Right hindlimb (tissue), 1 donor: ENCODE measurements at places on chromosomes 6 and 20.
A peak's percentile ranks its signal among the peaks of the same experiment; 100 is the strongest.

GRCh38 chr6:110053395-110054240, 75.5 kb downstream of the GPR6 start:
- peak; percentile 42 for DNase-seq

DNA sequence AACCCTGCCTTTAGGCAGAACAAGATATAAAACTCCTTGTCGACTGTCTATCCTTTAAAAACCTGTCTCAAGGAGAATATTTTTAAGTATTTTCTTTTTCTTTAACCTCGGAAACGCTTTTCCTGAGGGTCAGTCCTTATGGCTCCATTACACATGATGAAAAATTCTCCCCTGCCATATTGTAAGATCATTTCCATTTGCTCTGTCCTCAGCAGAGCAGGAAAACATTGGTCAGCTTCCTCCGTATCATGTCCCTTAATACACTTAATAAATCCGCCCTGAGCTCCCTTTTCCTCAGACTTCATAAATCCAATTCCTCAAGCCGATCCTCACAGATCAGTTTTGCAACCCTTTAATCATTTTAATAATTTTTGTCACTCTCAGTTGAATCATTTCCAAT, 234.5 kb upstream of the AGPAT4 start:
- DNase-seq, result no peak

DNA sequence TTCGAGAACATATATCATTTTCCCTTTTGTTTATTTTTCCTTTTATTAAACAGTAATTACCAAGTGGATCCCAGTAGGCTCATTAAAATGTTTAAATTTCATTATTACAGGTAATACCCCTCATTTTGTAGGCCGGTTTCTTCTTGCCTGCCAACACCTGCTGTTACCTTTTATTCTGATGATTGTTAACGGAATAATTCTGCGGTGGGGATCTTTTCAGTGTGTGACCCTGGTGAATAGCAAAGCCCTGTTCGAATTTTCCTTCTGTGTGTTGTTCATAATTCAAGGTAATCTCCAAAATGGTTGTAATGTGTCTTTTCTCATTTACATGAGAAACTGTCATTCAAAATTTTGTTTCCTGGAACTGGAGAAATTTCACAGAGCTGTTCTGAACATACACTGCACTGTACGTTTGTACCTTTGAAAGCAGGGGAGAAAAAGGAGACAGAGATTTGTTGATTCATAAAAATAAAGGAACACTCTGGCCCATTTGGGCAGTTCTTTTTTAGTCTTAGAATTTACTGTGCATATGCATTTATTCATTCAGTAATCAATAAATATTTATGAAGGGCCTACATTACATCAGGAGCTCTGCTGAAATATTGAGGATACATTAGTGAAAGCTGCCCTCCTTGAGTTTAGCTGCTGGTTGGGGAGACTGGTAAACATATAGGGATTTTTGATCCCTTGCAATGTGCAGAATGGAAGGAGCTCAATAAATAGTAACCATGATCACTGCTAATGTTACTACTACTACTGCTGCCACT, 502.0 kb downstream of the QKI start:
- no peak for DNase-seq

GRCh38 chr20:40293740-40294139, 395.3 kb downstream of the MAFB start:
- no peak for DNase-seq

- no peak for DNase-seq
These were observed 71.0 kb upstream of the CD83 start for GRCh38 chr6:14046476-14047068.
